Kidney tubule cell (primary cell): ENCODE measurements at places on chromosomes 11 and 22.
A peak's percentile ranks its signal among the peaks of the same experiment; 100 is the strongest.

DNA sequence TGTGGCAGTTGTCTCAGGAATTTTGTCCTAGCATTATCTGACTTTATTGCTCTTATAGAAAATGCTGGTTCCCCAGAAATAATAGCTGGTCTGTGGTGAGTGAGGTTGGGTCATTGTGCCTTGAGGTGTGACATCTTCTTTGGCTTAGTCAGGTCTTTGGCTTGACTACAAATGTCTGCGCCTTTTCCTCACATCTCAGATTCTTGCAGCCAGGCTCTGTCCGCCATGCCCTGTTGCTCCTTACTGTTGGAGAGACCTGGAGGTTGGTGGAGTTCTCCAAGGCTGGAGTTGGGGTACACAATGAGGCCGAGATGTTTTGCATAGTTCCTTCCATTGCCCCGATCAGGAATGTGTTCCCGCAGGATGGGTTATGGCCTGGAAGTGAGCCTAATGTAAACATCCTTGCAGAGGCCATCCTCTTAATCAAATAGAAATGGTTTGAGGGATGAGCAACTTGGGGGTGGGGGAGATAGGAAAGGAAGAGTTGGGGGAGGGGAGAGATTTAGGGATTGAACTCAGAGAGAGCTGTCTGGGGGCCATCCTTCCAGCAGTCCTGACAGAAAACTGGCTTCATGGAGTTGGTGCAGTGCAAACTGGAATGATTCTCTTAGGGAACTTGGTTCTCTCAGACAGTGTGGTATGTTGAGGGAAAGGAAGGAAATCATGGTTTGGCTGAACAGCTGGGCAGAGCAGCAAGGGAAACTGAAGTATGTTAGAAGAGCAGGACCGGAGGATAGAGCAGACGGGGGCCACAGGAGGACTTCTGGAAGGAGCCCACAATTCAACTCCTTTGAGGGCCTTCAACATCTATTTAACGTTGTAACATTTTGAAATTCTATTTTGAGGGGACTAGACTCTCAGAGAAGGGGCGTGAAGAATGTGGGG lies 49.9 kb downstream of the ZBTB16 start:
- no peak for DNase-seq

DNA sequence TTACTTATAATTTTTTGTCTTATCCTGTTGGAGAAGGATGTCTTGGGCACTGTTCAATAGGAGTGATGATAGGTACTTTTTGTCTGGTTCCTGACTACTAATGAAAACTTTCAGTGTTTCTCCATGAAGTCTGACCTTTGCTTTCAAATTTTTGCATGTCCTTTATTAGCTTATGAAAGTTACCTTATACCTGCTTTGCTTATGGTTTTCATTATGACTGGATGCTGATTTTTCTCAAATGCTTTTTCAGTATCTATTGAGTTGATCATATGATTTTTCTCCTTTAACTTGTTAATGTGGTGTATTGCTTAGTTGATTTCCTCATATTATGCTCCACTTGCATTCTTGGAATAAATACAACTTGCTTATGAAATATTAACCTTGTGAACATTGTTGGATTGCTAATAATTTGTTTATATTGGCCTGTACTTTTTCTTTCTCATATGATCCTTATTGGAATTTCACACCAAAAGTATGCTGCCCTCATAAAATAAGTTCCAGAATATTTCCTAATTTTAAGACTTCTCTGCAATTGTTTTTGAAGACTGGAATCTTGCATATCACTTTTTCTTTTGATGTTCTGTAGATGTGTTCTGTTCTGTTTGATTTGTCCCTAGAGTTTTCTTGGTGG lies 85.0 kb upstream of the SC5D start:
- DNase-seq, result no peak

- DNase-seq, result peak; percentile 65
Observed at GRCh38 chr11:13316528-13316961, 39.0 kb downstream of the BMAL1 start.

DNA sequence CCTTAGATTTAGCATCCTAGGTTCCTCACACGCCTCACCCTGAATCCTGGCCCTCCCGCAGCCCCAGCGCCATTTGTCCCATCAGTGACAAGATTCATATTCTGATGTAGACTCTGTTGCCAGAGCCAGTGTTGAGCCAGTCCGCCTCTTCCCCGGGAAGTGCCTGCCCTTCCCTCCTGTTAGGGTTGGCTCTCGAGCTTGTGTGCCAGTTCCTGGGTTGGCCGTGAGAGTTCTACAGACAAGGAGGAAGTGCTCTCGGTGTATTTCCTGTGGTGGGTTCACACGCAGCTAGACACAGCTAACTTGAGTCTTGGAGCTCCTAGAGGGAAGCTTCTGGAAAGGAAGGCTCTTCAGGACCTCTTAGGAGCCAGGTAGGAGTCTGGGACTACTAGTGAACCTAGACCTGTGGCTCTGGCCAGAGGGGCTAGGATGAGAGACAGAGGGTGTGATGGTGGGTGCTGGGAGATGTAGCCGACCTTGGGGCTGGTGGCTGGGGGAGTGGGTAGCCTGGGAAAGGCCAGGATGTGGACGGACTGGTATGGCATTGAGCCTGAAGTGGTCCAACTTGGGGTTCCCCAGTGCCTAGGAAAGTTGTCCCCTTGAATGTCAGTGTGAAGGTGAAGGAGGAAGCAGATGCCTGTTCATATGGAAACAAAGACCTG lies at the start of gene IL18BP:
Gene IL18BP, plus strand, starts transcription at position 261 of the 662 bp plus-strand sequence. CDS start 1,076 bp downstream, outside the sequence.
- DNase-seq, result no peak

DNA sequence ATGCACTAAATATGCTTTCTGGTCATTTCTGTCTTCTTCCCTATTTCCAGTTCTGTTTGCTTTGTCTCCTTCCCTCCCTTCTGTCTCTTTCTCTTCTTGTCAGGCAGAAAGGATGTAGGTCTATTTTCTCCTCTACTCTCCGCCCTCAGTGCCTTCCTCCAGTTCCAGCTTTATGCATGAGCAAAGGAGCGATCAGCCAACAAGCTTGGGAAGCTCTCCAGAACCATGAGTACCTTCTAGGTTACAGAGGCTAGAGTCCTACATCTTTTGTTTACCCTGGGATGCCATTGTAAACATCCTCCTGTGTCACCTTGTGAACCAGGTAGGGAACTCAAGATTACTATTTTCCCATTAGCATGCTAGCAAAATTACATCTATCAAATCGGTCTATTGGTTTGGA lies 7.9 kb upstream of the SPON1 start:
- peak; percentile 18 for DNase-seq

- no peak for DNase-seq
Observed at GRCh38 chr11:86274503-86274902, 27.5 kb upstream of the HIKESHI start.

GRCh38 chr22:42401535-42402334 lies 30.5 kb downstream of the NFAM1 start:
- no peak for DNase-seq

DNA sequence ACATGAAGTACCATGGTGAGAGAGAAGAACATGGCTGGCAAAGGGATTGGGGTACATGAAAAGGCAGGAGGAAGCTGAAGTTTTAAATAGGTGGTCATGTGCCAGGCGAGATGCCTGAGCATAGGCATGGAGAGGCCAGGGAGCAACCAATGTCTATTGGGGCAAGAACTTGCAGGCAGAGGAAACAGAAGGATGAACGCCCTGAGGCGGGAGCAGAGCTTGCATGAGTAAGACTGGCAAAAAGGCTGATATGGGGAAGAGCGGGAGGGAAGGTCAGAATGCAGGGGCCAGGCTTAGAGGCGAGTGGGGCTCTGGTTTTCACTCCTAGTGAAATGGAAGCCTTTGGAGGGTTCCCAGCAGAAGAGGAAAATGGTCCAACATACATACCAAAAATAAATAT lies 52.5 kb upstream of the VSTM5 start:
- no peak for DNase-seq

DNA sequence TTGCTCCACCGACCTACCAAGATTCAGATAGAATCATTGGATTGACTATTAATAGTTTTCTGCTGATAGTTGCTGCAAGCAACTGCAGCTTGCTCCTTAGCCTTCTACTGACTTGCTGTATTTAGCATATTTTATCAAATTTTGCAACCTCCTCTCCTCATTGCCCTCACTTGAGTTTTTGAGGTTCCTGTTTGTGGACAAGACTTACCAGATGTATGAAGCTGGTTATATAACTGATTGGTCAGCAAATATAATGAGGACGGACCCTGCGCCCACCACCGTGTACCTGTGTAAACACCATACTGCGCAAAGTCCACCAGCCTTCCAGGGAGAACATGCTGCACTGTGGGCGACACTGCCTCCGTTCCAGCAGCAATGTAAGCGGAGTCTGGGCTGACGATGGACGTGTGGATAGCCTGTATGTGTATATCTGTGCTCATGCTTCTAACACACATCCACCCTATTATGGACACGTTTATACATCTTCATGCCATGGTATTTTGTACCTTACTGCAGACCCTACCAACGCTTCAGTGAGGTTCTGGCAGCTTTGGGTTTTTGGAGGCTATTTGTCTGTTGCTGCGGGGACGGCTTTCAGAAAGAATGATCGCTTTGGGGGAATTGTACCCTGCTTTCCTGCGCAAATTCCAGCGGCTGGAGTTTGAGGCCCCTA lies 1.5 kb upstream of the USP18 start:
- DNase-seq, result no peak

- no peak for DNase-seq
Observed at GRCh38 chr22:36348760-36349159, 39.0 kb downstream of the MYH9 start.

- peak; percentile 37 for DNase-seq
Observed at GRCh38 chr11:33655842-33656600, 44.6 kb downstream of the C11orf91 start.

DNA sequence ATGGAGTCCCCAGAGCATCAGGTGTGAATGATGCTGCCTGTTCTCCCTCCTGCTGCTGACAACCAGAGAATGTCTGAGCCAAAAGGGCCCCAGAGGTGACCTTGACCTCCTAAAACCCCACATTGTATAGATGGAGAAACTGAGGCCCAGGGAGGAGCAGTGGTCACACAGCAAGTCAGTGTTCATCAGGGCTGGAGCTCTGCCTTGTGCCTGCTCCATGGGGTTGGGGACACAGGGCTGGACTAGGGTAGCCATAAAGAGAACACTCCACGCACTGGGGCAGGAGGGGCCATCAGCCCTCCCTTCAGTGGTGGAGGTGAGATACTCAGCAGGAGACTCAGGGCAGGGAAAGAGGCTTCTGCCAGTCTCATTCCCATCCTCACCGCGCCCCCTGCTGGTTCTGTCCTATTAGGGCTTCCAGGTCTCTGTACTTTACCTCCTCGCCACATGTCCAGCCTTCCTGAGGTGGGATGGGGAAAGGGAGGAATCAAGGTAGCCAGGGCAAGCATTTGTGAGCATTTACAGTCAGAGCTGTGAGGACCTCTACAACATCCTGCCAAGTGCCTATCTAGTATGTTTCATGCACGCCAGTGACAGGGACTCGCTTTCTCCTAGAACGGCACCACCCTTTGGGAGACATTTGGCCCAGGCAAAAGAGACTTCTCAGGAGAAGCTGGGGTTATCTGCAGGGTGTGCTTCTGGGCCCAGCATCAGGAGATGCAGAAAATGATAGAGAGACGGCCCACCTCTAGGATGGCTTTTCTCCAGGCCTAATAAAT lies 43.2 kb downstream of the NEU3 start:
- peak; percentile 82 for DNase-seq

DNA sequence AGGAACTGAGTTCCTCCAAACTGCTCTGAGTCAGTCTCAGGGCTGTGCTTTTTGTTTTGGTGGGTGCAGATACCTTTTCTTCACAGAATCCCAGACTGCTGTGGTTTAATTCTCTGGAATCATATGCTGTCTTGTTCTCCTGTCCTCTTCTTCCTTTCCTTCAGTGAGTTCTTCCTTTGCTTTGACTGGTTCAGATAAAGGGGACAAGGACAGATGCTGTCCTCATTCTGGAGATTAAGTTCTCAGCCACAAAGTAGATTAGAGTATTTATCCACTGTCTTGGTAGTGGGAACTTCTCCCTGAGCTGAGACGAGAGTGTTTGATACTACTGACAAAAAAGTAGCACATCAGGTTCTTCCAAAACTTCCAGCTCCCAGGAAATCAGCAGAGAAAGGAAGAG lies 13.3 kb downstream of the ZDHHC5 start:
- DNase-seq, result no peak

- DNase-seq, result no peak
Observed at GRCh38 chr11:95531116-95531515, 258.5 kb downstream of the FAM76B start.

GRCh38 chr11:82703796-82704195 lies 29.9 kb downstream of the FAM181B start:
- peak; percentile 43 for DNase-seq

DNA sequence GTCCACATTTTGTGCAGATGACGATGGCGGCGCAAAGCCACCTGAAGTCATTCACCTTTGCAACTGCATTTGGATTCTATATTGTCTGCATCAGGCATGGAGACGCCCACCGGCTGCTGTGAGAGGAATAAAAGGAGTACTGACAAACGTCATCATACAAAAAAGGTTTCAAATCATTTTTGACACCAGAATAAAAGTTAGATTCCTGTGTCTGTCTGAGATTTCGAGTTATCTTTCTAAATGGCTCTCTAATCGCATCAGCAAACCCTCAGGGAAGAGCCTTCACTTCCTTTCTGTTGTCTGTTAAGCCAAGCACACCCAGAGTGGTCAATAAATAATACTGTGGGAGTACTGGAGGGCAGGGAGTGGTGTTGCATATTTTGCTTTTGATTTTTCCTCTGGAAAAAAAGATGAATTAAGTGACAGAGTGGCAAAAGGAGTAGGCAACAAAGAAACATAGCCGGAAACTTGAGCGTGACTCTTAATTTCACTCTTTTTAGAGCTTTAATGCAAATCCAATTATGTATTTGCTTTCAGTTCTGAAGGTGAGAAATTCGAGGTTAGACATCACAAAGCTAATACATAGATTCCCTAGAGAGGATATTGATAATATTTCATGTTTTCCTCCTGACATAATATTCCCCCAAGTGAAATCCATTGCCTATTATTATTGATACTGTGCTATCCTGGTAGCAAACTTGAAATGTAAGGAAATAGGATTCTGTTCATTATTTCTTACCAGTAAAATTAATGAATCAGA lies 150.8 kb upstream of the MTMR2 start:
- DNase-seq, result peak; percentile 59

- no peak for DNase-seq
Observed at GRCh38 chr22:44582016-44582415, 84.0 kb upstream of the RTL6 start.

DNA sequence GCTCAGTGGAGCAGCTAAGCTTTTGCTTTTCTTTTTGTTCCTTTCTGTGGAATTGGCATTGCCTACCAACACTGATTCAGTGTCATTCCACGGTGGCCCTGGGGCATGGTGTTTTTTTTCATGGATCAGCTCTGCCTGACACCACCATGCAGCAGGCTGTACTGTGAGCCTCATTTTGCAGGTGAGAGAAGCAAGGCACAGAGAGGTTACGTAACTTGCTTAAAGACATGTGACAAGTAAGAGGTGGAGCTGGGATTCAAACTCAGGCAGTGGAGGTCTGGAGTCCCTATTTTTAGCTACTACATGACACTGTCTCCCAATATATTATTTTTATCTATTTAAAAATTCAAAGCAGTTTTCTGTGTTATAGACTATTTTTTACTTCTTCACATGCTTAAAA lies 44.4 kb downstream of the APOL3 start:
- DNase-seq, result no peak

- DNase-seq, result peak; percentile 62
Observed at GRCh38 chr11:59802639-59803176, 7.9 kb downstream of the MRPL16 start.

- no peak for DNase-seq
Observed at GRCh38 chr22:36433318-36434231, 45.8 kb upstream of the MYH9 start.
